Stimulated activated CD4-positive, alpha-beta T cell treated with anti-CD3 and anti-CD28 coated beads, Interleukin-4, amount 100 ng/mL, for 48 hours (primary cell): ENCODE measurements at places on chromosomes 6 and 20.
A peak's percentile ranks its signal among the peaks of the same experiment; 100 is the strongest.

GRCh38 chr6:65052626-65053025 is 654.4 kb downstream of the EYS start:
- no peak for DNase-seq

DNA sequence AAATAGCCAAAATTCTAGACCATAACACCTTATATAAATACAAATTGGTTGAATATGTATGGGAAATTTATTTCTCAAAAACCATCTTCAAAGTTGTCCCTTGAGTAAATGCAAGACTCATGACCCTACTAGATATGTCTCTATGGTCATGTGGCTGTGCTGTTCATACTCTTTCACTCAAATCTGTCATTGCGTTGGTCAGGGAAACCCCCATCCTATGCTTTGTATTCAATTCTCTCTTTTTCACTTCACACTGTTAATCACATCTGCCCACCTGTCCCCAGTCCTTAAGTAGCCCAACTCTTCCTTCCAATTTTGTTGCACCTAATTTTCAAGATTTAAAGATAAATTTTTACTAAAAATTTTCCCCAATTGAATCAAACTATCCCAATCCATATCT is 51.0 kb downstream of the RPS12 start:
- DNase-seq, result no peak

- DNase-seq, result no peak
Observed at GRCh38 chr6:19327661-19328060, 509.5 kb upstream of the ID4 start.

DNA sequence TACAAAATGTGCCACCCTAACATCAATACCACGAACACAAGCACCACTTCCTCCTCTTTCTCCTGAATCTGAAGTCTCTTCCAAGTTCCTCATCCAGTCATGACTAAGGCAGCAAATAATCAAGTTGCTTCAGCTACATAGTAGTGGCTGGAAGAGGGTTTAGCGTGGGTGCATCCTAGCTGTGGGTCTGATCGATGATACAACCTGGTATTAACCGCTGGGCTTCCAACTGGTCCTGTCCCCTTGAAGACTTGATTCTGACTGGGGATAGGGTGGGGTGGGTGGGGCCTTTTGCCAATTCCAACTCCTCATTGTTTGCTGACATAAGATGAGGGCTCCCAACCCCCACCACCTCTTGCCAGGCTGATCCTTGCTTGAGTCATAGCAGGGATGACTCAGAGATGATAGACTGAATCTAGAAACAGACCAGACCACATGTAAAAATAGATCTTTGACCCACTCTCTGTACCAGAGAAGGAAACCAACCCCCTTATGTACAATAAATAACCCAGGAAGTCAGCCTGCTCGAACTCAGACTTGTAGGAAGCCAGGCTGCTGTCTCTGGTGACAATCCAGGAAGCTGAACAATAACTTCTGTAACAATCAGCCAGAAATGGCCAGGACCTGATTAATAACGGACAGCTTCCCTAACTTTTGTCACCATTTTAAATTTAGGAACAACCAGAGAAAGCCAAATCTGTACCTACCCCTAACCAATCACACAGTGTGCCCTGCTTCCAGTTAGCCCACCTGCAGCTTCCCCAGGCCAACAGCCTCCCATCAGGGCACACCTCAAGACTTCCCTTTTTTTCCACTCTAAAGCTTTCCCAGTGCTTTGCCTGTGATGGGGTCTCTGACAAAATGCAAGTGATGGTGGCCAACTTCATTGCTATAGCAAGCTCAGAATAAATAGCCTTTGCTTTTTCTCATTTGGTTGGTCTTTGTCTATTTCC is 68.9 kb upstream of the FAM184A start:
- DNase-seq, result peak; percentile 60

DNA sequence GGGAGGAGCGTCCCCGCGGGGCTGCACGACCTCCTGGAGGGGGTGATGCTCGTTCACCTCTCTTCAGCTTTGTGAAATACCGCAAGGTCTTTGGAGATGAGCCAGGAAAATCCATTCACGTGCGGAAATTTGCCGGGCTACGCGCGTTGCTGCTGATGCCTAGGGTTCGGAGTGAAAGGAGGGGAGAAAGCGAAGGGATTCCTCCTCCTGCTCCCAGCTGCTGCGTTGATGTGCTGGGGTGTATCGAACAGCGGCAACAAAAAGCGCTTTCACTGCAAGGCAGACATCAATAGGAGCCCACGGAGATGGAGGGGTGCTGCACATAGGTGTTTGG is 391 bp upstream of the B3GAT2 start:
- DNase-seq, result no peak

- DNase-seq, result no peak
Observed at GRCh38 chr20:41407607-41408006, 41.0 kb upstream of the EMILIN3 start.

GRCh38 chr6:39824030-39824926 is 32.1 kb downstream of the DAAM2 start:
- no peak for DNase-seq

GRCh38 chr6:34667481-34668238 is 28.9 kb downstream of the ILRUN start:
- no peak for DNase-seq

DNA sequence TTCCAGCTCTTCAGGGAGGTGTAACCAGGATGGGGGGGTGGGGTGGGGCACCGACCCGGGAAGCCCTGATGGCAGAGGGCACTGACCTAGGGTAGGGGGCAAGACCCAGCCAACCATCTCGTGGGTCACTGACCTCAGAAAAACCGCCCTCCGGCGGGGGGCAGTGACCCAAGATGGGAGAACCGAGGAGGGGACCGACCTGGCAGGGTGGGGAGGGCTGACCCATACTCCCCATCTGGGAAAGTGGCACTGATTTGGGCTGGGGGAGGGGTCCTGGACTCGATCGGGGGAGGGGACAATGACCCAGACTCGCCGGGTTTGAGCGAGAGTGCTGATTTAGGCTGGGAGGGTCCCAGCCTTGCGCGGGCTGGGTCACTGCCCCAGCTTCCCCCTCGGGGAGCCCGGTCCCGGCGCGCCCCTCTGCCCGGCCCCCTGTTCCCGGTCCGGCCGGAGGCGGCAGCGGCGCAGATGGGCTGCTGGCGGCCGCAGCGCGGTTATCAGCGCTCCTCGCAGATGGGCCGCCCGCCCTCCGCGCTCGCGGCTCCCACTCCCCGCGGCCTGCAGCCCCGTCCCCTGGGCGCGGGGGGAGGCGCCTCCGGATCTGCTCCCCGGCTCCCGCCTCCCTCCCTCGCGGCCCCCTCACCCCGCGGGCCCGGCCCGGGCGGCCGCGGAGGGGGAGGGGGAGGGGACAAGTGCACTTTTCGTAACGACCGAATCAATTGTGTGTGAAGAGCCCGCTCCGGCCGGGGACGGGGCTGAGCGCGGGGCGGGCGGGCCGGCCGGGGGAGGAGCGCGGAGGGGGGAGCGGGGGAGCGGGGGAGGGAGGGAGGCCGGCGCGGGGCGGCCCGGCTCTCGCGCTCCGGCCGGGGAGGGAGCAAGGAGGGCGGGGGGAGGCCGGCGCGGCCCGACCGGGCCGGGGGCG is 2.2 kb downstream of the NOL4L start:
- DNase-seq, result no peak

- DNase-seq, result no peak
Observed at GRCh38 chr6:143579703-143580102, 68.2 kb upstream of the FUCA2 start.

DNA sequence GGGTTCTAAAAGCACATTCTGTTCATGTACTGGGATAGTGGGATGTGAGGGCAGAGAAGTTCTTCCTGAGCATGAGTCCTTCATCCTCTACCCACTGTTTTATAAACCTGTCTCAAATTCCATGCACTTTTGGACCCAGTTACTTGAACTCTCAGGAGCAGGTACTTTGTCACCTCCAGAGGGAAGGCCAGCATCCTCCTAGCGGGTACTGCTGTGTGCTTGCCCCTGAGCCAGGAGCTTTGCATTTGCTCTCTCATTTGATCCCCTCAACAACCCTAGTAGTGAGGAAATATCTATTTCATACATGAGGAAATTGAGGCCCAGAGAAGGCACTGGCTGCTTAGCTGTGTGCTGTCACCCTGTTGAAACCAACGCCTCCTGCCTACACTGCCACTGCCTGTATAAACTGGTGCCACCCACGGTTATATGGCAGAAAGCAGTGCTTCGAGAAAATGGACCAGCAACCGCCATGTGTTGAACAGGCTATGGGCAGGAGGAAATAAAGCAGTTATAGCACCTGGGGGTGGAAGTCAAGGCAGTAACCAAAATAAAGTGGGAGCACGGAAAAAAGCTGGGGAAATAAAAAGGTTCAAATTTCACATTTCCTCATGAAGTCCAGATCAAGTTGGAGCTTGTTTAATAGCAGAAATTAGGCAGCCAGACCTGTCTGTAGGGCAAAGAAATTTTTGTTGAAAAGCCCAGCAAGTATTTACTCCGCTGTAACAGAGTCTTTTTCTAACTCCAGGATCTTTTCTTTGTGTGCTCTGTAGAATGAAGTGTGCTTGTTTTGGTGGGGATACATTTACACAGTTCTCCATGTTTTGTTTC is 38.0 kb downstream of the KLHL31 start:
- DNase-seq, result no peak

DNA sequence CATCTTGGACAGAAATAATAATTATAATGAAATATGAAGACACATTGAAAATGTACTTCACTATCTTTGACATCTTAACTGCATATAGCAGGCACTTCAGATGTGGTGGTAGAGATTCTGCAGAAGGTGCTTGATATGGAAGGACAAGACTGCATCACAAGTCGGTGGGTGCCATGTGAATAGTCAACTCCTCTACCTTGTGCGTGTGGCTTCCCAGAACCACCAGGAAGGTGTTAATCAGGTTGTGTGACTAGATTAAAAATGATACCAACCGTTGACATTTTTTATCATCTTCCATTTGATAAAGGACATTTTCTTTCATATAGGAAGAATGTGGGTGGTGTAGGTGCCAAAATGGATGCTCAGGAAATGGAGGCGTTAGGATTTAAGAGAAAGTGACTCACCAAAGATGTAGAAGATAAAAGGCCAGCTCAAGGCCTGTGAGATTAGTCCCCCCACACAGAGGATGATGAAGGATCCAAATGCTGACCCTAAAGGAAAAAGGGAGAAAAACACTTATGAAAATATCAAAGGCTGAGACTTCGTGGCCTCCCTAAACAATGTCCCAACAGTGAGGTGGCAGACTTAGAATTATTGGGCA is 12.3 kb downstream of the SLC17A2 start:
- DNase-seq, result no peak

DNA sequence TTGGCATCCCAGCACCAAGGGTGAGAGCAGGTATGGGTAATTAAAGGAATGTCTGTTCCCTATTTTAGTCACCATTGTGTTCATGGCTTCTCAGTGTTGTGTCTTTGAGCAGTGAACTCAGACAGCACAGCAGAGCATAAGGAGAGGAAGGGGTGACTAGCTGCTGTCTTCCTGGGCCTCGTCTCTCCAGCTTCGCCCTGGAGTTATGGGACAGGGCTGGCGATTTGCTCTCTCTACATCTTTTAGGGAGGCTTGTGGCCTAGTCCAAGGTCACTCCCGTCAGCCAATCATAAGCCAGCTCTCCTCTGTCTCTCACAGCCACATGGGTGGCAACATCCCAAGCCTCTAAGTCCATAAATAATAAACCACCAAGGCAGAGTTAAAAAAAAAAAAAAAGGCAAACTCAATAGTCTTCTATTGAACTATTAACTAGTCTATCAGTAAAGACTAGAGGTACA is 7.3 kb downstream of the CST3 start:
- no peak for DNase-seq

DNA sequence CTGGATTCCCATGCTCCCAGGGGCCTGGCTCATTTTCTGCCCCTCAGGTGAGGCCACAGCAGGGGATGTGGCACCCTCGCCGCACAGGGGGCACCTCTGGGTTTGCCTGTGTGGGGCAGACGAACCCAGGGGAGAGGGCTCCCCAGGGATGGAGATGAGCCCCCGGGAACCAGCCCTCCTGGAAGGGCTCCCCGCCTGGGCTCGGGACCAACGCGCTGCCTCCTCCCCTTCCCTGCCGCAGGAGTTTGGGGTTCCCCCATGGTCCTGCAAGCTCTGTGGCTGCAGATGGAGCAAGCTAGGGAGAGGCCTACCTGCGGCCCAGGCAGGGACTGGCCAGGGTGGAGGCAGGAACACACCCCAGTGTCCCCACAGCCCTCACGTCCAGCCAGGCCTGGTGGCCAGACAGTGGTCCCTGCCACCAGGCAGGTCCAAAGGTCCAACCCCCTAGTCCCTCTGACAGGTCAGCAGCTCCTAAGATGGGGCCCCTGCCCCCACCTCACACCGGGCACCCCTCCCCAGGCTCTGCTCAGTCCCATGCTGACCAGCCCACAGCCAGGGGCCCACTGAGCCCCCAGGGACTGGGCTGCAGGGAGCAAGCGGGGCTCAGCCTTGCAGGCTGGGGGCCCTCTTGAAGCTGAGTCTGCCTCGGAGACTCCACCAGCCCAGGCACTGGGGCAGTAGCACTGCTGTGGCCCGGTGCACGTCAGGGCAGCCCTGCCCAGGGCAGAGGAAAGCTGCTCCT is 13.7 kb downstream of the LAMA5 start:
- no peak for DNase-seq

GRCh38 chr20:63394069-63394919 is 33.1 kb upstream of the CHRNA4 start:
- no peak for DNase-seq

DNA sequence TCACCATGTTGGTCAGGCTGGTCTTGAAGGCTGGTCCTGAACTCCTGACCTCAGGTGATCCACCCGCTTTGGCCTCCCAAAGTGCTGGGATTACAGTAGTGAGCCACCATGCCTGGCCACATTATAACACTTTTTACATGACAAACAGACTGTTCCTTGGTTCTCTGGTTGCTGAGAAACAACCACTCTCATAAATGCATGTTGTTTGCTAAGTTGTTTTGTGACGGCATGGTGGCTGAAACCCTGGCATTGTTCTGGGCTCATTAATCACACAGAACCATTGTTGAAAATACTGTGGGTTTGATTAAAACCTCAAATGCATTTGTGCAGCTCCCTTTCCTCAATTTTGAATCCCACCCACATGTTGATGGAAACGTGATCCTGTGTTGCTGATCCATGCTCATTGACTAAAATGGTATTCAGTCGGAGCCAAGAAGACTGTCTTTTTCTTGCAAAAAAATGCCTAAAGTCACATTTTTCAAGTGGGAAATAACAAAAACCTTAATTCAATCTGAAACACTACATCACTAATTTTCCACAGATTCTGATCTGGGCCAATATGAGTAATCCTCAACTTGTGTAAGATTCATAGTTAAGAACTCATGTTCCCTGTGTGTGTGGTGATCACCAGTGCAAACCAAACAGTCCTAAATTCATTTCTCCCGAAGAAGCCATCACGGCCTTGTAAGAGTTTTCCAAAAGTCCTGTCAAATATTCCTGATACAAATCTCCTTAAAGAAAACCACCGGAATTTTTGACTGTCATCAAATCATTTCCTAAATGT is 132.8 kb downstream of the FNDC1 start:
- DNase-seq, result no peak

DNA sequence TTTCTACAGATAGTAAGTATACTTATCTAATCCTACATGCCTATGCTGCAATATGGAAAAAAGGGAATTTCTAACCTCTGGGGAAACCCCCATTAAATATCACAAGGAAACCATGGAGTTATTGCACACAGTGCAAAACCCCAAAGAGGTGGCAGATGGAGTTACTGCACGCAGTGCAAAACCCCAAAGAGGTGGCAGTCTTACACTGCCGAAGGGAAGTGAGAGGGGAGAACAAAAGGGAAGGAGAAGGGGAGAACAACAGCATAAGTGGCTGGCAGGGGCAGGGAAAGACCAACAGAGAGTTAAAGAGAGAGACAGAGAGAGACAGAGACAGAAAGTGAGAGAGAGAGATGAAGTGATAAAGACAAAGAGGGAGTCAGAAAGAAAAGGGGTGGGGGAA is 43.8 kb upstream of the EIF2S2 start:
- no peak for DNase-seq
